Activated naive CD4-positive, alpha-beta T cell treated with anti-CD3 and anti-CD28 coated beads, Interleukin-2, amount 50 U/mL, for 16 hours (primary cell): ENCODE measurements at places on chromosomes 1 and 21.

DNA sequence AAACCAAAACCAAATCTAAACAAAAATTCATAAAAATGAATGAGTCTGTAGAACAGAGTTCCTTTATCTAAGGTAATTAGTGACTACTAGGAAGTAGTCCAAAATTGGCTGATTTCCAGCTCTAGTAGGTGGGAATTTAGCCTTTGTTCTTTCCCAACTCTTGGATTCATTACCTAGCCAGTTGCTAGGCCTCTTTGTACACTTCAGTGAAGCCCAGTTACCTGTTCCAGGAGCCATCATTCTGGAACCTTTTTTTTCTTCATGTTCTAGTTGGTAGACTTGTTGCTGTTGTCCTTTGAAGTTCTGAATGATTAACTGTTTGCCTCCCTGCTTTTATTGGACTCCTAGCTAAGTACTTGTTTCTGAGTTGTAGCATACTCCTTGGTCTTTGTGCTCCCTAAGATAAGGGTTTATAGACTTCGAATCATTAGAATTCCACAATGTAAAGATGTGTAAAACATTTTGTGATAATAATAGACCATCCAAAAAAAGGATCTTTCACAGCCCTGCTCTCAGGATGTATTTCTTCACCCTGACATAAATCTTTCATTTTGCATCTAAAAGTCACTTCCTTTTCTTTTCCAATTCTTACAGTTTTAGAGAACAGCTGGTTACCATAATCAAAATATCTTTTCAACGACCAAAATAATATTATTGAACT, 9.8 kb downstream of the PLA2G4A start:
- no peak for DNase-seq

DNA sequence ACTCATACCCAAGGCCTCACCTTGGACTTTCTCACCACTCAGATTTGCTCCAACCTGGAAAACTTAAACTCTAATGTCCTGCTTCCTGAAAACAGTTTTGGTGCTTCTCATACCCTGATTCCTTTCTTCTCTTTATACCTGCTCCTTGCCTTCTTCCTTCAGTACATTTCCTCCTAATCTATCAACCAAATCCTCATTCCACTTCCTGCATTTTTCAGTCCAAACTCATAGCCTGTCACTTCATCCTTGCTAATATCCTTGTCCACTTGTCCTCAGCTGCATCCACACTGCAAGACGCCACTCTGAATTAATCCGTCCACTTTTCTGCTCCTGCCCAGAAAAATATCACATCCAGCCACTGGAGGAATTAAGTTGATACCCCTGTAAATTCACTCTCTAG, 25.9 kb downstream of the PPP1R15B start:
- DNase-seq: no peak

- no peak for DNase-seq
Measured at GRCh38 chr1:90502696-90503095, 214.4 kb downstream of the BARHL2 start.

- no peak for DNase-seq
Measured at GRCh38 chr1:230308039-230308438, 118.1 kb downstream of the PGBD5 start.

- DNase-seq: no peak
Measured at GRCh38 chr1:50060279-50060678, 36.5 kb upstream of the AGBL4 start.

GRCh38 chr1:169103002-169103401, 3.5 kb upstream of the ATP1B1 start:
- DNase-seq: no peak

DNA sequence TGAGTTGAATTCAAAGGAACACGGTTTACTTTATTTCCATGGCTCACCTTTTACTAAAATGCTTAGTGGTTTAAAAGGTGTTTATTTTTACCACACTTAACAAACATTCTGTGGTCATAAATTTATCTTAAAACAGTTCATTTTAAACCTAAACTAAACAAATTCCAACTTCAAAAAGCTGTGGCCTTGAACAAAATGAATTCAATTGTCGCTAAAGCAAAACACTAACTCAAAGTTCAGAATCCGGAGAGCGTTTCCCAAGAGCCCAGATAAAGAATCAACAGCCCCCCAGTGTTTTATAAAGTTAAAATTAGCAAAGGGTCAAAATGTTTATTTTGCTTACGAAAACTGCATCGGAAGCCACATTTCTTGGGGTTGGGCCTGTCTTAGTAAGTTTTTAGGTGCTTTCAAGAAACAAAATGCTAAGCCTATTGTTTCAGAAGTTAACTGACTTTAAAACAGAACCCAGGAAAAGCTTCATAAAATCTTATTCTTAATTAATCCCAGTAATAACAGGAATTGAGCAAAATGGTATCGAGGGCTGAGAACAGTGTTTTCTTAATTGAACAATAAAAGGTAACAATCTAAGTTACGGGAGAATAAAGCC, 1.3 kb downstream of the PUM1 start:
- DNase-seq: no peak

DNA sequence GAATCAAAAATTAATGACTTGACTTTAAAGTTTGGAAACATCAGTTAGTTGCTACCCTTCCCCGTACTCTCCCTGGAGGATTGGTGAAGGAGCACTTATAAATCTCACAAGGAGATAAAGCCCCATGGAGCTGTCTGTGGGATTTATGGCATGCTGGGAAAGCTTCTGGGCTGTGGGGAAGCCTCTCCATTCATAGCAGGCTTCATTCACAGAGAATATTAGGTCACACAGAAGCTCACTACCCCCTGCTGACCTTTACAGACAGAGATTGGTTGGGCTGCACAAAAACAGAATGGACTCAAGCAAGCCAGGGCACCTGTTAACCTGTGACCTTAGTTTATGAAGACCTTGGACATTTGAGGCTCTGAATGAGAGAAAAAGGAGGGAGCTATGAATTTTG, 32.1 kb downstream of the RGL1 start:
- no peak for DNase-seq

GRCh38 chr21:18488252-18488651, 84.7 kb upstream of the TMPRSS15 start:
- DNase-seq: no peak

DNA sequence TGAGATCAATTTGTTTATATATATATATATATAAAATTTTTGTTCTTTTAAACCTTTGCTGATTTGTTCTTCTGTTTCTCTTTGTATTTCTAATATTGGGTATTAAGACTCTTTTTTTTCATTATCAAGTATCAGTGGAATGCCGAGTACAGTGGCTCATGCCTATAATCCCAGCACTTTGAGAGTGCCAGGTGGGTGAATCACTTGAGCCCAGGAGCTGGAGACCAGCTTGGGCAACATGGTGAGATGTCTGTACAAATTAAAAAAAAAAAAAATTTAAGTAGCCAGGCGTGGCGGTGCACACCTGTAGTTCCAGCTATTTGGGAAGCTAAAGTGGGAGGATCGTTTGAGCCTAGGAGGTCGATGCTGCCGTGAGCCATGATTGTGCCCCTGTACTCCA, 67.1 kb downstream of the MAST2 start:
- DNase-seq: no peak

GRCh38 chr1:55037733-55038551, 1.4 kb upstream of the PCSK9 start:
- no peak for DNase-seq

- DNase-seq: no peak
Measured at GRCh38 chr1:22628698-22629444, 7.6 kb upstream of the C1QA start.

DNA sequence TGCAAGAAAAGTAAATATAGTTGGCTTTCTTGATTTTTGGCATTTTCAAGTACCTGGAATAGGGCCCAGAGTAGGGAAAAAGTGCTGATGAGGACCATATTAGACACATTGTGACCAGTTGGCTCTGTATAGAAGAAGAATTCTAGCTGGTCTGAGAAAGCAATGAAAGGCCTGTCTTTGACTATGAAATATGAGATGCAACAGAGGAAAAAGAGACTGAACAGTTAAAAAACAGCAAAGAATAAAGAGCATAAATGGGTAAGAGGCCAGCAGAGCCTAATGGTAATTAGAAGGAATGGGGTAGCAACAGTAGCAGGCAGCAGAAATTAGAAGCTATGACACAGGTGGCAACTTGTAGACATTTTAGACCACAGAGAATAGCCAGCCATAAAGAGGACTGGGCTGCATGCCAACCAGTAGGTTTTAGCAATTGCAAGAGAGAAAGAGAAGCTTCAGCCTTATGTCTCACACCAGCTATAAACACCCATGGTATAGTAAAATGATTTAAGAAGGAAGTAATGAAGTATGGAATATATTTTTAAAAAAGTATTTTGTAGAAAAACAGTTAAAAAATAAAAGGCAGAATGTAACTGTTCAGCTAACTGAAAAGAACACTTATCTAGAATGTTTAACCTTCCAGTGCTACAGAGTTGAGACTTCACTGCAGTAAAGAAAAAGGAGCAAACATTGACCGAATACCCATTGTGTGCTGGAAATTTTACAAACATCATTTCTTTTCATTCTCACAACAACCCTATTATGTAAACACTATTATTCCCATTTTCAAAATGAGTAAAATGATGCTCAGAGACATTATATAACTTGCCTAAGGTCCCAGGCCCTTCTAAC, 114.1 kb downstream of the LHX4 start:
- DNase-seq: no peak

DNA sequence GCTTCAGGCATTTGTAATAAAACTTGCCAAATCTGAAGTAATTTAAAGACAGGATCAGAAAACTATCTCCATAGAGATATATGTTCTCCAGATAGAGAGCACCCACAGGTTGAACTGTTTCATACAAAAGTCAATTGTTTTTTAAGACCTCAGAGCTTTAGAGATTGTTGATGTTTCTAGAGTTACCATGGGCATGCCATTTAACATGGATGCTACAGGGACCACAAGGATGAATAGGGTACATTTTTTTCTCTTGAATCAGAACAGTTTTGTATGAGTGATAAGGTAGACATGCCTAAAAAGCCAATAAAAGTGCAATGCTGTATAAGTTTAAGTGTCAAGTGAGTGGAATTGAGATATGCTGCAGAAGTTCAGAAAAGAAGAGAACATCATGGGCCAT, 511.0 kb upstream of the CAMK1G start:
- DNase-seq: no peak

DNA sequence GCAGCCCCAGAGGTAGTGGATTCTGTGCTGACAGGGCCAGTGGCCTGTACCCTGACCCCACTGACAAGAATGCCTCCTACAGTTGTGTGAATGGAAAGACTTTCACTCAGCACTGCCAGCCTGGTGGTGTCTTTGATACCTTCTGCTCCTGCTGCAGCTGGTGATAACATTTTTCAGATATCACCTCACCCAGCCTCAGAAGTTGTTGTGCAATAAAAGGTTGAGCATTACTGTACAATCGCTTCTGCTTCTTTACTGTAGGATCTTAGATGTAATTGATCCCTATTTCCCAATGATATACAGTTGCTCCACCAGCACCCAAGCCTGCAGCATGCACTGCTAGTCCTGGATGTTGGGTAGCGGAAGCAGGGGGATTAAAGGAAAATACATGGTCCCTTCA, 4.8 kb upstream of the CHIA start:
- DNase-seq: no peak

GRCh38 chr1:184300446-184300845, 86.4 kb upstream of the C1orf21 start:
- DNase-seq: no peak

GRCh38 chr1:113587475-113587874, 171.8 kb downstream of the PHTF1 start:
- DNase-seq: no peak

DNA sequence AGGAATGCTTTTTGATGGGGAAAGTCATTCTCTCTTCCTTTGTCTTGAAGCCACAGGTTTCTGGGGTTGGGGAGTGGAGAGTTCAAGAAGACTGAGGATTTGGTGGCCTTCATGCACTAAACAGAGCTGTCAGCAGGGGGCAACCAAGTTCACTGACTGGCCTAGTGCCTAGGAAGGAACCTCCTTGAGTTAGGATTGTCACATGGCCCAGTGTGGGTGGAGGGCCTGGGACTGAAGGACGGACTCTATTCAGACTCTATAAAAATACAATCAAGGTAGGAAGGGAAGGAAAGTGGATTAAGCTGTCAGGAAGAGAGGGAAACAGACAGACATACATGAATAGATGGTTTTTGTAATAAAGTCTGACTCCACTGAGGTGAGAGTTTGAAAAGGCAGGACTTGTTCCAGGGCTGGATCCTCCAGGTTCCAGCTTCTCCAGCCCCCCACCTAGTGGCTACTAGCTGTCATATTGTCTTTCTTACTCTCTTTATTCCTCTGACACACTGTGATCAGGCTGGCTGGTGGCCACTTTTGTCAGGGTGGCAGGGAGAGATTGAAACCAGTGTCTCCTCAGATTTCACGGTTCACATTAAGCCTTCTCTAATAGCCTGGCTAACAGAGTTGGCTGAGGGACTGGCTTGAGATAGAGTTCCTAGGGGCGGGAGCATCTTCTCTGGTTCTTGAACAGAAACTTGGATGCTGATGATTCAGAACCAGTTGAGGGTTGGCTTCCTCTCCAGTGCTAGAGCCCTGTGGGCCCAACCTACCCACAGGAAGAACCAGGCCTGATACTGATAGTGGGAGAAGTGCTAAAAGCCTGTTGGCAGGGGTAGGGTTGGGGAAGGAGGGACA, 4.1 kb upstream of the SH3BGRL3 start:
- DNase-seq: peak; percentile 73

- no peak for DNase-seq
Measured at GRCh38 chr1:50450861-50451653, 27.8 kb upstream of the DMRTA2 start.

DNA sequence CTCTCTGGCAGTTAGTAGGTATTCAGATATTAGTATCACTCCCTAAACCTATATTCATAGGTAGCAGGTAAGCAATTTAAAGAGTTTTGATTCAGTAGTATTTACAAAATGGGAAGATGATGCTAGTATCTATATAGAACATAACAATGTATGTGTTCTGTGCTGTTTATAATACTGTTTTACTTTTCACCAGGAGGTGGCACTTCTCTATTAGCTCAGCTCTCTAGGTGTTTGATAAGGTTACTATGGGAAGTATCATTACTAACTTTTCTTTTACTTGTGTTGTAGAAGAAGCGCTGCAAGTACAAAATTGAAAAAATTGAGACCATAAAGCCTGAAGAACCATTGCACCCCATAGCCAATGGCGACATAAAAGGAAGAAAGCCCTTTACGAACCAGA, 49.4 kb upstream of the FASLG start:
- DNase-seq: no peak

- no peak for DNase-seq
Measured at GRCh38 chr1:203320591-203321272, 15.4 kb downstream of the BTG2 start.

DNA sequence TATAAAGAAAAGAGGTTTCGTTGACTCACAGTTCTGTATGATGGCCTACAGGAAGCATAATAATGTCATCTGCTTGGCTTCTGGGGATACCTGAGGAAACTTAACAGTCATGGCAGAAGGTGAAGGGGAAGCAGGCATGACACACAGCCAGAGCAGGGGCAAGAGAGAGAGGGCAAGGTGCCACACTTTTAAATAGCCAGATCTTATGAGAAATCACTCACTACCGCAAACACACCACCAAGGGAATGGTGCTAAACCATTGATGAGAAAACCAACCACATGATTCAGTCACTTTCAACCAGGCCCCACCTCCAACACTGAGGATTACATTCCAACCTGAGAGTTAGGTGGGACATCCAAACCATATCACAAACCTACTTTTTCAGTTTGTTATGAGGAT, 245.9 kb upstream of the SGIP1 start:
- DNase-seq: no peak

GRCh38 chr1:97812076-97812475, 108.8 kb downstream of the DPYD start:
- DNase-seq: no peak
